A549 treated with dexamethasone at 1 μM for 4 hours (cell line): ENCODE measurements at places on chromosomes 11 and 22. TPM values are rescaled to one million over a fixed set of nuclear protein-coding genes. Genes with fewer than 3 reads are reported as not detected.

PKNOX2 gene
- total RNA-seq, result 0.05 TPM in 1 of 5 replicates, not detected in the others

SCGB1D2 gene
- total RNA-seq, result not detected in 5 replicates

MMP8 gene
- not detected in 5 replicates for total RNA-seq

KCNC1 gene
- 0.05 to 0.09 TPM (median 0.07 TPM) in 5 replicates for total RNA-seq

RASGRP2 gene
- 0.71 to 2.2 TPM (median 1.6 TPM) in 5 replicates for total RNA-seq

UBQLN3 gene
- total RNA-seq, result not detected in 5 replicates

MYH9 gene
- total RNA-seq, result 131 to 201 TPM (median 188 TPM) in 5 replicates

USP2 gene
- total RNA-seq, result 1.3 to 2.4 TPM (median 1.4 TPM) in 5 replicates

MRPL48 gene
- total RNA-seq, result 46.0 to 60.4 TPM (median 46.6 TPM) in 5 replicates

TEF gene
- 0.88 to 1.4 TPM (median 1.0 TPM) in 5 replicates for total RNA-seq

DDI1 gene
- total RNA-seq, result not detected in 5 replicates

SERPIND1 gene
- total RNA-seq, result not detected in 5 replicates

PGA4 gene
- total RNA-seq, result 0.14 TPM in 1 of 5 replicates, not detected in the others

CELF1 gene
- total RNA-seq, result 39.2 to 64.3 TPM (median 58.2 TPM) in 5 replicates

TRIM22 gene
- 0.73 to 1.5 TPM (median 0.84 TPM) in 5 replicates for total RNA-seq

PDE3B gene
- 1.5 to 2.2 TPM (median 2.2 TPM) in 5 replicates for total RNA-seq

INS gene
- total RNA-seq, result not detected in 5 replicates

APOBEC3F gene
- total RNA-seq, result 0.81 to 3.2 TPM (median 2.7 TPM) in 5 replicates

IL10RA gene
- total RNA-seq, result 0.03 to 0.14 TPM (median 0.11 TPM) in 4 of 5 replicates, not detected in the other

GPHA2 gene
- not detected in 5 replicates for total RNA-seq

SLC6A5 gene
- not detected in 5 replicates for total RNA-seq

MMP1 gene
- total RNA-seq, result 0.50 to 1.3 TPM (median 0.93 TPM) in 5 replicates

RNF215 gene
- total RNA-seq, result 14.1 to 23.5 TPM (median 19.4 TPM) in 5 replicates

TESMIN gene
- total RNA-seq, result 3.9 to 6.2 TPM (median 5.8 TPM) in 5 replicates

PIK3IP1 gene
- 0.47 to 0.65 TPM (median 0.53 TPM) in 5 replicates for total RNA-seq
